ENCODE measurements at places on chromosomes 12 and 14.

- no peak for DNase-seq
Observed at GRCh38 chr12:89353823-89354611, 1.7 kb upstream of the DUSP6 start.

GRCh38 chr14:21026274-21026987 lies 1.6 kb upstream of the NDRG2 start:
- no peak for DNase-seq

GRCh38 chr12:12008232-12008850 lies 62.4 kb upstream of the BCL2L14 start:
- no peak for DNase-seq

- no peak for DNase-seq
Observed at GRCh38 chr14:54489731-54490444, 1.1 kb upstream of the GMFB start.

GRCh38 chr12:68163560-68164081 lies 4.1 kb upstream of the IFNG start:
- DNase-seq = no peak

- no peak for DNase-seq
Observed at GRCh38 chr12:42270596-42270995, 32.5 kb upstream of the YAF2 start.

GRCh38 chr14:102370305-102370809 lies 7.6 kb downstream of the TECPR2 start:
- DNase-seq = no peak

GRCh38 chr14:50823051-50823761 lies 7.8 kb downstream of the NIN start:
- DNase-seq = no peak

DNA sequence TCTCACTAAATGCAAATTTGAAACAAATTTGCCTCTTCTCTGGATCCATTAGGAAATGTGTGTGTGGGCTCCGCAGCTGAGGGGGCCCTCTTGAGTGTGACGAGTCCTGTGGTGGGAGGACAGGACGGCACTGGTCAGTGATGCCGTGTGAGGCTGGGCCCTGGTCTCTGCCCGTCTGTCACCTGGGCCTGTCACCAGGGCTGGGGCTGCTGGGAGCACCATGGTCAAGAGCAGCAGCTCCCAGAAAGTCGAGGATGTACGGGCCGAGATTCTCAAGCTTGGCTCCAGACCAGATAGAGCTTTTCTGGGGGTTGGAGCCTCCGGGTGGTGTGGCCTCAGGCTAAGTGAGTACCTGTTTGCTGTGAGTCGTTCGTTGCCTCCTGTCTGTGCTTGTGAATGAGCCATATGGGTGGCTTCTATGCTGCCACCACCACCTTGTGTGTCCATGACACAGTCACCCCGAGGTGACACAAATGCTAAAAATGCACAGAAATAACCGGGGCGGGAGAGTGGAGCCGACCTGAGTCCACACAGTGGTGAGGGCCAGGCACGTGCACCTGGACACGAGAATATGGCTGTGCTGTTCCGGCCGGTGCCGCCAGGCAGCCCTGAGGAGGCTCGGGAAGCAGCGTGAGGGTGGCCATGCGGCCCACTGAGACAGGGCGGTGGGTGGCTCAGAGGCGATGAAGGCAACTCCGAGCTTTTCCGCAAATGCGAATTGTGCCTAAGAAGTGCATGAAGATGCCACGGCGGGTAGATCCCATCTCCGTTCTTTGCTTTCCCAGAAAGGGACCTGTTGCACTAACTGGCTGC lies 8.7 kb downstream of the PGAM5 start:
- no peak for DNase-seq

- DNase-seq = no peak
Observed at GRCh38 chr12:65200007-65200665, 30.8 kb downstream of the LEMD3 start.

GRCh38 chr14:99675382-99675835 lies 8.7 kb upstream of the CYP46A1 start:
- DNase-seq = no peak

DNA sequence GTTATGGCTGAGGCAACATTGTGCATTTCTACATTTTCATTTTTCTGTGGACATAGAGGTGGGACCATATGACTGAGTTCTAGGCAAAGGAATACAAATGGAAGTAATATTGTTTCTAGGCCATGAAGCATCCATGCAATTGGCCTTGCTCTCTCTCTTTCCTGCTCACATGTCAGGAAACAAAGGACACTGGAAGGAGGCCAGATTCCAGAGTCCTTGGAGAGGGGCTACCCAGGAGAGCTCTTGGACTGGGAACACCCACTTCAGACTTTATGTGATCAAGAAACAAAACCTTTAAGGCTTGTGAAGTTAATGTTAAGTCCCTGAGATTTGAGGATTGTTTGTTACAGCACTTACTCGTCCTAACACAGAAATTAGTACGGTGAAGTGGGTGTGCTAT lies 32.8 kb downstream of the PDZRN4 start:
- no peak for DNase-seq

DNA sequence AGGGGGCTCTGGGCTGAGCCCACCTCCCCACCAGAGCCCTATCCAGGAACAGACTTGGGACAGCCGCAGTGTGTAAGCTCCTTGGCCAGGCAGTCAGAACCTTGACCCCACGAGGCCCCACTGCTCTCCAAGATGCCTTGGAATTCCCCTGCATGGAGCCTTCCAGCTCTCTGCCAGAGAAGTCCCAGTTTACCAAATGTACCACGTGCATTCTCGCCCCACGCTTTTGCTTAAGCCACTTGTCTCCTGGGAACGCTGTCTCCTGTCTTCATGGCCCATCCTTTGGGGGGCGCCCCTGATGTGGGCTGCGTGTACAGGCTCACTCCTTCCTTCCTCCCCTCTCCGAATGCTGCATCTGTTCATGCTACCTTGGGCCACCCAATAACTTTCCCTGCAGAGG lies 7.9 kb downstream of the FAIM2 start:
- no peak for DNase-seq

- no peak for DNase-seq
Observed at GRCh38 chr14:102859911-102860310, 62.6 kb upstream of the AMN start.

GRCh38 chr12:7916936-7917335 lies 19.1 kb downstream of the SLC2A3 start:
- no peak for DNase-seq

DNA sequence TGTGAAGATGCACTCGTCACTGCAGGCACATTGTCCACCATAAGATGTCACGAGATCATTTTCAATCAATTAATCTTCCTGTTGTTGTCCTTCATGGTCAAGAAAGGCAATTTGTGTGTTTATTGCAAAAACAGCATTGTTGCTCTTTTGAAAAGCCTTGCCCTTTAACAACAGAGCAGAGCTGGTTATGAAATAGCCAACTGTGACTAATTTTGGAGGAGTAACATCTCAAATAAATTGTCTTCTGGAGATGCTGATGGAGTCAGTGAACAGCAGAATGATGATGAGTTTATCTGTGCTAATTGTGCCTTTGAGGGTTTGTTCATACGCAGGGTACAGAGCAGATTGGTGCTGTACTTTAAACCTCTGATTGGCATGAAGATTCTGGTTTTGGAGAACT lies 88.3 kb upstream of the E2F7 start:
- no peak for DNase-seq

DNA sequence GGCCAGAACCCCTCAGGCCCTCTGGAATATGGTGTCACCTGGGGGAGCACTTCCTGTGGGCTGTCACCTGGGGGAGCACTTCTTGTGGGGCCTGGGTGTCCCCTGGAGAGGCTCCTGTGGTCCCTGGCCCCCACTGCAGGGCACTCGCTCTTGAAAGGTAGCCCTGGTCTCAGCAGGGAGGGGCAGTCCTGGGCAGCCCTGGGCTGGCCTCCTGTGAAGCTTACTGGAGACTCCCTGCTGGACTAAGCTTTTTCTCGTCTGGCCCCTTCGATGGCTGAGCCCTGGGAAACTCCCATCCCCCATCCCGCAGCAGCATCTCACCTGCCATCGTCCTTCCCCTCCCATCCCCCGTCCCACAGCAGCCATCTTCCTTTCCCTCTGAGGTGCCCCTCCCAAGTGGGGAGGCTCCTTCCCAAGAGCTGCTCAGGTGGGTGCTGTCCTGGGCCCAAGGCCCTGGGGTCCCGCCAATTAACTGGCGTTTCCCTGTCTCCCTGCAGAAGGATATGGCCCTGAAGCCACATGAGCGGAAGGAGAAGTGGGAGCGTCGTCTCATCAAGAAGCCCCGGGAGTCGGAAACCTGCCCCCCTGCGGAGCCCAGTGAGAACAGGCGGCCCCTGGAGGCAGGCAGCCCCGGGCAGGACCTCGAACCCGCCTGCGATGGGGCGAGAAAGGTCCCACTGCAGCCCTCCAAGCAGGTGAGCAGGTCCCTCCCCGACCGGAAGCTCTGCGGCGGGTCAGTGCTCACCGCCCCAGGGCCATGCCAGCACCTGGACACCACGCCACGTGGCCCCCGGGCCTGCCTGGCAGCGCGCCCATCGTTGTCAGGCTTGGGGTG lies 17.9 kb downstream of the FBRSL1 start:
- DNase-seq = no peak

DNA sequence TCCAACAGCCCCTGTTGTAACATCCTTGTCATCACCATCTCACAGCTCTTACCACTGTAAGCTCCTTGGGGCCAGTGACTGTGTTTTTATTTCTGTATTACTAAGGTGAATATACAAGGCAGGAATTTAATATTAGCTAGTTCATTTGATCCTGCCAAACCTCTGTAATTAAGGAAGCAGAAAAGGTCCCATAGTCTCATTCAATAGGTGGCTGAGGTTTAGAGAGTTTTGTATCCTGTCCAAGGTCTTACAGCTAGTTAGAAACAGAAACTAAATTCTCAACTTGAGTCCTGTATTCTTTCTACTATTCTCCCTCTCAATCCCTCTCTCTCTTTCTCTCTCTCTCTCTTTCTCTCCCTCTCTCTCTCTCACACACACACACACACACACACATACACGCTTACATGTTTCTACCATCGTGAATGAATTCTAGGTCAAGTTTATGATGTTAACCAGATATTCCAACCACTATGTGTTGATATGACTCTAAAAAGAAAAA lies 543 bp upstream of the GLIPR1 start:
- no peak for DNase-seq

- no peak for DNase-seq
Observed at GRCh38 chr14:92253381-92253894, 69.5 kb upstream of the SLC24A4 start.

DNA sequence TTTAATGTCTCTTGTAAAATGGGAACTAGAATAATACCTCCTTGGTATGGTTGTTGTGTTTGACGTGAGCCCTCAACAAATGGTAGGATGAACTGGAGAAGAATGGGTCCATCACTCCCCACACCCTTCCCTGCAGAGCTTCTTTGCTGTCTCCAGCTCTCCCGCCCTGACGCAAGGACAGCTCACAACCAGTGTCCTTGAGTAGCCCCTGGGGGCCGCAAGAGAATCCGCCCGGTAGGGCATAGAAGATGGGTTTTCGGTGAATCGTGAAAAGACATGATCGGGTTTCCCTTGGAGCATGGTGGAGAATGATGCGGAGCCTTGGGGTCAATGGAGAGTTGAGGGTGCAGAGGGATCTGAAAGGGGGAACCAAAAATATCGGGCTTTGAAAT lies 6.1 kb upstream of the PAX9 start:
- DNase-seq = no peak
